Motor neuron (in vitro differentiated cells): ENCODE measurements at places on chromosomes 7 and 10.

DNA sequence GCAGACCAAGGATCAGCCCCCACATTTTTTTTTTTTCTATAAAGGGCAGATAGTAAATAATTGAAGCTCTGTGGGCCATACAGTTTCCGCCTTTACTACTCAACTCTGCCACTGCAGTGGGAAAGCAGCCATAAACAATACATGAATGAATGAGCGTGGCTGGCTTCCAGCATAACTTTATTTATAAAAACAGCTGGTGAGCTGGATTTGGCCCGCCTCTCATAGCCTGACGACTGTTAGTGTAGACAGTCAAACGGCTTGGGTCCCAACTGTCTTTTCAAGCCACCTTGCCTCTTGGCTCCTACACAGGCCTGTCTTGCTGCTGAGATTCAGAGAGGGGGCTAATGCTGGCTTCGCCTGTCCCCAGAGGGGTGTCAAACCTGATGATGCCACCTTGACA is 169.8 kb upstream of the GPR26 start:
- ATAC-seq = no peak

- no peak for ATAC-seq
Measured at GRCh38 chr10:102122450-102122849, 2.3 kb upstream of the LDB1 start.

DNA sequence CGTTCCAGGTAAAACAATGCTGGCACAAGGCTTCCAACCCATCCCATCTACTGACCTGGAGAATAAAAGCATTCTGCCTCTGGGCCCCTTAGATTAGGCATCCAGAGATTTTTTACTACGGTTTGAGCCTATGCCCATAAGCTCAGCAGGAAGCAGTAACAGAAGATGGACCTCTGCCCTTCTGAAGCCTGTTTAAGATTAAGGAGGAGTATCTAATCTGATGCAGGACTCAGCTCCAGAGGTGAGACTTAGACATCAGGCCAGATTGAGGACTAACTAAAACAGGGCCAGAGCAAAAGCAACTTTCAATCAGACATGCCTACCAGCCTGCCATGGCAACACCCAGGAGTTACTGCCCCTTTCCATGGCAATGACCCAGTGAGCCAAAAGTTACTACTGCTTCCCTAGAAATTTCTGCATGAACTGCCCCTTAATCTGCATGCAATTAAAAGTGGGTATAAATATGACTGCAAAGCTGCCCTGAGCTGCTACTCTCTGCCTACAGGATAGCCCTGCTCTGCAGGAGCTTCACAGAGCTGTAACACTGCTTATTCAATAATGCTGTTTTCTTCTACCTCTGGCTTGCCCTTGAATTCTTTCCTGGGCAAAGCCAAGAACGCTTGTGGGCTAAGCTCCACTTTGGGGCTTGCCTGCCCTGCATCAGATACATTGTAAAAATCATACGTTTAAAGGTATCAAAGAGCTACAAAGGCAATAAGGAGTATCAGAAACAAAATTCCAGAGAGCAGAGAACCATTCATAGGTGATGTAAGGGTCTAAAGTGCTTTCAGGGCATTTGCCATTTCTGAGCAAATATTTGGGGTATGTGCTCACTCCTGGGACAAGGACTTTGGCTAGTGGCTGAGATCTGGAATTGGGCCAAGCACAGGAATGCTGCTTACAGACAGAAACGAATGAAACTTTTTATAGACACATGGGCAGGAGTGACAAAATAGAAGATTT is 25.0 kb upstream of the CNNM1 start:
- peak; percentile 82 for ATAC-seq

DNA sequence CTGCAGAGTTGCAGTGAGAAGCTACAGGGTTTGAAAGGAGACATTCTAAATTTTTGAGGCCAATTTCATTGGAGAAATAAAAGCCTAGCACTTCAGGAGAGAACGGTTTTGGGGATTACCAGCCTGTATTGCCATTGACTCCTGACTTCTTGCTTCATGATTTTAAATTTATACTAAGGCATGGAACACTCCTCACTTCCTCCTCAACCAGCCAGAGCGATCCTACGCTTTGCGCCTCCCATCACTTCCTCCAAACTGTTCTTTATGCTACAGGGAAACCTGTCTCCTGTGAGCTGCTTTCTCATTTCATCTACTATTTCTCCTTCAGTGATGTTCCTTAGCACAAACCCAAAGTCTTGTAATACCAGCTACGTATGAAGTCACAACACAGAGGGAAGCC is 495.1 kb downstream of the SUGCT start:
- ATAC-seq = no peak

- no peak for ATAC-seq
Measured at GRCh38 chr10:118557946-118558345, 37.5 kb downstream of the PRLHR start.

DNA sequence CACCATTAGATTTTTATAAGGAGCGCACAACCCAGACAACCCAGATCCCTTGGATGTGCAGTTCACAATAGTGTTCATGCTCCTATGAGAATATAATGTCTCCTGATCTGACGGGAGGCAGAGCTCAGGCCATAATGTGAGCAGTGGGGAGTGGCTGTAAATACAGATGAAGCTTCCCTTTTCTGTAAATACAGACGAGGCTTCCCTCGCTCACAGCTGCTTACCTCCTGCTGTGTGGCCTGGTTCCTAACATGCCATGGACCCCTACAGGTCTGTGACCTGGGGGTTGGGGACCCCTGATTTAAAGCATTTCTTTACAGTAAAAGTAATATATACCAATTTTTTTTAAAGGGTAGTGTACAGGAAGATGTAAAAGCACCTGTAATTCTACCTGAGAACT is 33.2 kb downstream of the HELLS start:
- ATAC-seq = no peak

DNA sequence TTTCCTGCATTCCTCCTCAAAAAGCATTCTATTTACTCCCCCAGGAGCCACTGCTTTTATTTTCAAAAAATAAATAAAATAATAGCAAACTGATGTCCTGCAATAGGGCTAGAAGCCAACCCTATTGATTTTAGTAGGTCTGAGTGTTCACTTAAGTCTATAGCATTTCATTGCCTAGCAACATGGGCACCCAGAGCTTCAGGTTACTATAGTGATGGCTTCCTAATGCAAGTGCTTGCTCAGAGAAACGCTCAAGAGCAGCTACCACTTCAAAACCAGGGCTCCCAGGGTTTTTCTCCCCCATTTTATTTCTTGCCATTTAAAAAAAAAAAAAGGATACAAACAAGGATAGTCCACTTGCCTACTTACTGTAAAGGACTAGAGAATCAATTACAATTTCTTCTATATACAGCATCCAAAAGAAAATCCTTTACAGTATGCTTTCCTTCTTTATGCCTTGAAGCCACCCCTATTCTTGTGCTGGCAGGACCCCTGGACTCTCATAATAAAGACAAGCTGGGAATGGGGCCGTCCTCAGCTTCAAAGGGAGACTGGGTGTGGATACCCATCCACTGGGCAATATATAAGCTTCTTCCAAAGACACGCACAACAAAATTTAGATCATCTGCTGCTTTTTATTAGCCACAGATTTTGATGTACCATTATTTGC is 133.3 kb downstream of the VPS41 start:
- peak; percentile 55 for ATAC-seq

DNA sequence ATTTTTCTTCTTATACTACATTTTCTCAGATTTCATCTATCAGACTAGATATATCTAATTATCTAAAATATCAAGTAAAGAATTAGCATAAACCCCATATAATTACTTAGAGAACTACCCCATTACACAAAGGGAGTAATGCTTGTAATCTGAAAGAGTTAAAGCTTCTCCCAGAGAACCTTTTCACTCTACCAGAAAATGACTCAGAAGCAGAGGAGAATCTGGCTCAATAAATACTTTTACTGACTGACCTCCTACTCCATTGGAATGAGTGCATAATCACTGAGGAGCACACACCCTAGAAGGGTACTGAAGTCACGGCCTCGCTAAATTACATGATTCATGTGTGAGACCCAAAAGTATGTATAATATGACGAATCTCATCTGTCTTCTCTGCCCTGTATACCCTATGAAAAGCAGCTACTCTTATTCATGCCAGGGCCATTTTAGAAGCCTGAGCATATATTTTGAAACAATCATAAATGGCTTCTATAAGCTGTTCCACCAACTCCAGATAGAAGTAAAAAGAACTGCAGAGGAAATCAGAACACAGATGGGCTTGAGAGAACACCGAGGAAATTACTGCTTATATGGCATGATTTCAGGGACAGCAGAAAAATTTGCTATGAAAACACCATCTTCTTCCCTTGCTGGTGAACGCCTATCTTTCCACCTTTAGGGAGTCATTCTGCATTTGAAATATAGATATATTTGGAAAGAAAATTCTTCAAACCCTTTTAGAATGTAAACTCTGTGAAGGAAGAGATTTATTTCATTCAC is 32.7 kb downstream of the DNMBP start:
- ATAC-seq = no peak

DNA sequence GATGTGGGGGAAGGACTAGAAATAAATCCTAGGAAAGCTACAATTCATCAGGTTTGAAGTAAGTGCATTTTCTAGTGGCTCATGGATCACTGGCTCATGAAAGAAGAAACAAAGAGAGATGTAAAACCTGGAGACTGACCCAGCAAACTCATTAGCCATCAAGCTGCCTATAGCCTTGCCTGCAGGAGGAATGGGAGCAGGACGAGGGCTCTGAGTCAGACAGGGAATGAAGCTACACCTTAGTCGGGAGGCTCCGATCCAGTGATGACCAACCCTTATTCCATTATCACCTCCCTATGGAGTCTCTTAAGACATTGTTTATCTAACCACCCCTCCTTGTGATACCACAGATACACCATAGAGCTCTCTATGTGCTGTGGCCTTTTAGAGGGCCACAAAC is 112.5 kb upstream of the WDR11 start:
- ATAC-seq = no peak

DNA sequence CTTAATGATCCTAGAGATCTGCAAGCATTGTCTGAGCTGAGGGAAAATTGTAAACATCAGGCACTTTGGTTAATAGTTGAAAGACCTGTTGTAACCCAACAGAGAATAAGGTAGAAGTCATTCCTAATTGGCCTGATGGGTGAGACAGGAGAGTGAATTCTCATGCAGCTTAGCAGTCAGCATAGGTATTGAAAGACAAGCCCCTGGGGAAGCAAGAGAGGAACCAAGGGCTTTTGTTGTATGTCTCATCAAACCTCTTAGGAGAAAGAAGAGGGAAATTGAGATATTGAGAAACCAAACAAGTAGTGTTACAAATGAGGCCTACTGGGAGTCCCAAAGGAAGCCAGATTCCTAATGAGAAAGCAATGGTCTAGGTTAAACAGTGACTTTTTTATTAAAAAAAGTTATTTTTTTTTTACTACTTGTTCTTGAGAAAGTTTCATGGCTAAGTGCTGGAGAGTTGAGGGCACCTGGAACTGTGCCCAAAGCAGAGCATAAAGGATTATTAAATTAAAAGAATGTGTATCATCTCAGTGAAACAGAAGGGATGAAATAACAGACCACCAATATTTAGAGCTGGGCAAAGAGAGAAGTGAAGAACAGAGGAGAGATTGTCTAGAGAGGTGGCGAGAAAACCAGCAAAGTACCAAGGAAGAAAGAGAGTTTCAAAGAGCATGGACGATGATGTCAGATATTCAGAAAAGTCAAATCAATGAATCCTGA is 168.9 kb downstream of the CDK14 start:
- no peak for ATAC-seq

DNA sequence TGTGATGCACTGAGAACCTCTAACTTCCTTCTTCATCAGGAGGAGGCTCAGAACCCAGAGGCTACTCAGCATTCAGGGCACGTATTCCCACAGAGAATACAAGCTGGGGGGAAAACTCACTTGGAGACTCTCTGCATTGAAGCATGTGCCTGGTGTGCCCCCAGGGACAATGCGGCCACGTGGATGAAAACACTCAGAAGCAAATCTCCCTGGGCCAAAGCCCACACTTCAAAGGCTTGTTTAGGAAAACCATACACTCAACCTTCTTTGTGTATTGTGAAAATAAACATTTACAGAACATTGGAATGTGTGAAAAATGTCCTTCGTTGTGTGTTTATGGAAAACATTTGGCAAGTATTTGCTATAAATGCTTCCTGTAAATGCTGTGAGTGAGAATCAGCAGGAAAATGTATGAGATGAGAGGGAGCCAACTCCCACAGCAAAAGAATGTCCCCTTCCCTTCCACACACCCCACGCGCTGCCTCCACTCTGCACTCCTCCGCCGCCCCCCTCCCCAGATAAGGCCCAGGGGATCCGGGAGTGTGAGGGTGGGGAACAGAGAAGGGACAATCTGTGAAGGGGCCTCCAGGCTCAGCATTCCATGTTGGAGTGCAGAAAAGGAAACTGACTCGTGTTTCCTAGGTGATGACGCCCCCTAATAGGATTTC is 339.5 kb downstream of the ELMO1 start:
- peak; percentile 66 for ATAC-seq

DNA sequence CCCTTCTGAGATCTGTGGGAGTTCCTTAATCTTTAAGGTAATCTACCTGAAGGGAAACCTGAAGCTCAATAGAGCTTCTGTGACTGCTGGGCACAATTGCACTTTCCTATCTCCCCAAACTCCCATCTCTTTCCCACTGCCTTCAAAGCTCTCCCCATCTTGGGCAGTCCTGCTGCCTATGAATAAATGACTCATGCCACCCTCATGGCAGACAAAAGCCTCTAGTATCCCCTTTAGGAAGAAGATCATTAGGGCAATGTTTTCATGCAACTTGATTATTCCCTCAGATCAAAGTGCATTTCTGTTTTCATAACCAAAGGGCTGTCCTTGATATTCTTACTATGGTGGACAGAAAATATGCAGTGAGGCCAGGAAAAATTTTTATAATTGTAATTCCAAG is 704.9 kb upstream of the LRRN3 start:
- no peak for ATAC-seq

- ATAC-seq = peak; percentile 3
Measured at GRCh38 chr7:106260136-106260561, 24.6 kb downstream of the NAMPT start.

- no peak for ATAC-seq
Measured at GRCh38 chr7:131578602-131579001, 22.2 kb upstream of the PODXL start.

DNA sequence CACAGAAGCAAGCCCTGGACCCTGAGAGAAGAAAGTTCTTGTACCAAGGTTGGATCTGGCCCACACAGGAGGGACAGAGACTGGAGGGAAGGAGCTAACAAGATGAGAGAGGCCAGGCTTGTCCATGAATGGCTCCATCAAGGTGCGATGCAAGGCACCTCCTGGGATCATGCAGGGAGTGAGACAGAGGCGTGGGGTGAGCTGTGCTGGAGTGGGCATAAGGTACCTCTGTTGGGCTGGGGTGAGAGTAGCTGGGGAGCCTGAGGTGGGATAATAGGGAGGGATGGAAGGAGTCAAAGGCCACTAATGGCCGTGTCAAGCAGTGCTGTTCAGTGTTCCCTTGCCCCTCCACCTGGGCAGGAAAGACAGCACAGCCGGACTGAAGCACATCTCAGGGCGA is 9.9 kb downstream of the TMEM72 start:
- no peak for ATAC-seq

GRCh38 chr7:92813390-92814024 is 22.9 kb downstream of the CDK6 start:
- ATAC-seq = no peak

- no peak for ATAC-seq
Measured at GRCh38 chr10:132788831-132789219, 2.9 kb upstream of the NKX6-2 start.
